ENCODE measurements at places on chromosomes 12 and 14.

DNA sequence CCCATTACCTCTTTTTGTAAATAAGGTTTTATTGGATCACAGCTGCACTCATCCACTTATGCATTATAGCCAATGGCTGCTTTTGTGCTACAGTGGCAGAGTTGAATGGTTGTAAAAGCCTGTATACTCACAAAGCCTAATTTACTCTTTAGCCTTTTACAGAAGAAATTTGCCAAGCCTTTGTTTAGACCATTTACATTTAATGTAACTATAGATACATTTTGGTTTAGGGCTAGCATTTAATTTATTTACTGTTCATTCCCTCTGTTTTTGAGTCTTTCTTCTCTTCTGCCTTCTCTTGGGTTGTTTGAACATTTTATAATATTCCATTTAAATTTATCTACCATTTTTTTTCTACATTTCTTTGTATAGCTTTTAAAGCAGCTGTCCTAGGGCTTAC lies 217.1 kb upstream of the AMIGO2 start:
- DNase-seq = no peak

DNA sequence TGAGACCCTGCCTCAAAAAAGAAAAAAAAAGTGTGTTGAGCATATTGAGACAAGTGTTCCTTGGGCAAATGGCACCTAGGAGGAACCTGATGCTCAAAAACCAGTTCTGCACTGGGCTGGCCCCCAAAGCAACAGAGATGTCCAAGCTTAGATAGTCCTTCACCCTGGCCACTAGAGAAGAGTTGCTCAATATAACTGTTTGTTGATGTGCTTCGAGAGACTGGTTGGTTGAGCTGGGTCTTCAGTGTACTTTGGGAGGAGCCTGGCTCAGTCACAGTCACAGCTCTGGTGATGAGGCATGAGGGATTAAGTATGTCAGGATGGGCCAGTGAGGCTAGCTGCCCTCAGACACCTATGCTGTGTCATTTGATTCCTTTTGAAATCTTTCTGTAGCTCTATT lies 38.0 kb downstream of the SLC2A14 start:
- DNase-seq = no peak

DNA sequence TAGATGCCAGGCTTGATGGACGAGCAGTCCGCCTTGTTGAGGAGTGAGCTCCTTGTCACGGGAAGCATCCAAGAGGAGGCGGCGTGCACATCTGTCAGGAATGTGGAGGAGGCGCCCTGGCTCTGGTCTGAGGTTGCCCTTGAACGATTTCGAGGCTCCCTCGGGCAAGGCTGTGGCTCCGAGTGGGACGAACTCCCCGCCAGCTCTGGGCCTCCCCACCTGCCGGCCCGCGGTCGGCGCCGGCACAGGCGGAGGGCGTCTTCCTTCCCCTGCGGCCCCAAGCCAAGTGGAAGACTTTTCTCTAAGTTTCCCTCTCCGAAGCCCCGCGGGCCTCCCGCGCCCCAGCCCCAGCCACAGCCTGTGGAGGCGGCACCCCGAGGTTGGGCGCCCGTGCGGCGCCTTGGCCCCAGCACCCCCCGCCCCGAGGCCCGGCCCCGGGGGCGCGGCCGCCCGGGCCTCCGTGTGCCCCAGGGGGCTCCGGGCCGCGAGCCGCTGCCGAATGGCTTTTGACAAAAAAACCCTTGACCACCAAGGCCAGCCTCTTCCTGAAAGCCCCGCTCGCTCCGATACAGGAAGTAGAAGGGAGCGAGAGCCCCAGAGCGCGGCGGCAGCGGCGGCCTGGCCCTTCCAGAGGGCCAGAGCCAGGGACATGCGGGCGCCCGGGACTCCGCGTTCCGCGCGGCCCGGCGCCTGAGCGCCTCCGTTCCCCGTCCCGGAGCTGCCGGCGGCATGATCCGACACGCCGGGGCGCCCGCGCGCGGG lies at the start of gene RIN3:
TSS of gene RIN3 (plus strand) at position 578 of the 762 bp plus-strand sequence. CDS start at position 730, 152 bp downstream.
- peak; percentile 88 for DNase-seq

DNA sequence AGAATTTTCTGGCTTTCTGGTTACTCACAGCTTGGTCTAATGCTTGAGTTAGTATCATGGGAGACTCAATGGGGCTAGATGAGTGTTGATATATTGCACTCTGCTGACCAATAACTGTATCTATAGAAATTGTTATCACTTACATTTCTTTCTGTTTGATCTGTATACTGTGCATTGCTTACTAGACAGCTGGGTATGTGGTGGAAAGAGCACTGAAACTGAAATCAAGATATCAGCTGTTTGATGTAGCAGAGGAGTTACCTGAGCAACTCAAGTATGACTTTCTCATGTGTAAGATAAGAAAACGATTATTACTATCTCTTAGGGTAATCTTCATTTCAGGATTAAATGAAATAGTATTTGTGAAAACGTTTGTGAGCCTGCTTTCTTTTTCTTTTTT lies 183.0 kb downstream of the SLC15A5 start:
- no peak for DNase-seq

DNA sequence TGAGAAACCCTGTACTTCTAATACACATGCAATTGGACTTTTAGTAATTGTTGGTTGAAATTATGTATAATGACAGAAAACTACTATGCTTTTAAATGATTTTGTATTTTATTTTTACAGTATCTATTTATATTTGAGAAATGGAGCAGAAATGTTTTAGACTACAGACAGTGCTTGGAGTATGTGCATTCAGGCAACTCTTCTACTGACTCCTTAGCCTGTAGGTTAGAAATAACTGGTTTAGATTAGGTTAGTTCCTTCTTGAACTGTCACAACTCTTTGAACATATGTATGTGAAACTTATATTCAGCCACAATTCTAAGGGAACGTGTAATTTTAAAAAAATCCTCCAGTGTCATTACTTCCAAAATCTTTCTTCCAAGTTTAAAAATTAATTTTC lies 1.7 kb downstream of the FGFR1OP2 start:
- DNase-seq = no peak

GRCh38 chr12:53937099-53937498 lies 1.5 kb upstream of the HOXC13 start:
- no peak for DNase-seq

DNA sequence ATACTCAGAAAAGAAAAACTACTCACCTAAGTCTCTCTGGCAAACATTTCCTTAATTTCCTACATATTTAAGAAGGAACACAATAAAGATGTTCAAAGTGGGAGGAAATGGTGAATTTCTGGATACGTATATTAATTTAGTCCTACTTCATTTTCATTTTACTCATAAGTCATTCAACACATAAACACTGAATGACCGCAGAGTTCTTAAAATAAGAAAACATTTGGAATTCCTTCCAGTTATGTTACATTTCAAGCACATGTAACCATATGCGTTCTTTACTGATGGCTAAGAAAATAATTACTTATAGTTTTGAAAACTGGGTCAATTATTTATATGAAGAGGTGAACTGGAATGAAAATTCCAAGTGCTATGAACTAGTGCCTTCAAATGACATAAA lies 409.3 kb downstream of the BCAT1 start:
- DNase-seq = no peak

Measured in suppressor macrophage (primary cell).